SW 1271 (cell line): ENCODE measurements at places on chromosomes 3 and 15.

- no peak for DNase-seq
Observed at GRCh38 chr3:109025896-109026295, 72.2 kb upstream of the GUCA1C start.

DNA sequence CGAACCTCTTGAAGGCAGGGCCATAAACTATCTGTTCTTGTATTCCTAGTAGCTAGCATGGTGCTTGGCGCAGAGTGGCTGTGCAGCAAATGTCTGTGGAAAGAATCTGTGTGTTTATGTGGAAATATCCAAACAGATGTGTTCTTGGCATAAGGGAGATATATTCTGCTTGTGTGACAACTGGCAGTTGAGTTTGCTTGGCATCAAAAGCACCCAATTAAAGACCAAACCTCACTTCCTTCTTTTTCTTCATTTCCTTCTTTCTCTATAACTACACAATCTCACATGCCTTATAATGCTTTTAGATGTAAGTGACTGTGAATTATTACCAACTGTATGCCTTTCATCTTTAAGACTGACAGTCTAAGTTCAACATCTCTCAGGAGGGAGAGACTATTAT, 296.5 kb downstream of the SLC9A9 start:
- no peak for DNase-seq

DNA sequence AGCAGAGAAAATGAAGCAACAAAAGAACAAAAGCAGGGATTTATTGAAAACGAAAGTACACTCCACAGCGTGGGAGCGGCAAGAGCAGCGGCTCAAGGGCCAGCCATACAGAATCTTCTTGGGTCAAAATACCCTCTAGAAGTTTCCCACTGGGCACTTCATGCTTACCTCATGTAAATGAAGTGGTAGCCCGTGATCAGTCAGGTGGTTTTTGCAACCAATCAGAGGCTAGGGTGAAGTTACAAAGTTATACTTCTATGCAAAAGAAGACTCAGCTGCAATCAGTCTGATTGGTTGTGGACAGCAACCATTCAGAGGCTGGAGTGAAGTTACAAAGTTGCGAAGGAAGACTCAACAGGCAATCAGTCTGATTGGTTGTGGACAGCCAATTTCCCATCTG, 37.8 kb upstream of the TRH start:
- DNase-seq, result peak; percentile 22

- DNase-seq, result no peak
Observed at GRCh38 chr3:50588759-50589433, 19.6 kb downstream of the HEMK1 start.

GRCh38 chr3:71726146-71726545, 944 bp upstream of the EIF4E3 start:
- DNase-seq, result no peak

- no peak for DNase-seq
Observed at GRCh38 chr15:82174471-82175235, 87.9 kb downstream of the EFL1 start.

GRCh38 chr3:150763841-150764483, 993 bp upstream of the SIAH2 start:
- DNase-seq, result peak; percentile 82

GRCh38 chr3:137669519-137670060, 94.5 kb upstream of the SOX14 start:
- no peak for DNase-seq

DNA sequence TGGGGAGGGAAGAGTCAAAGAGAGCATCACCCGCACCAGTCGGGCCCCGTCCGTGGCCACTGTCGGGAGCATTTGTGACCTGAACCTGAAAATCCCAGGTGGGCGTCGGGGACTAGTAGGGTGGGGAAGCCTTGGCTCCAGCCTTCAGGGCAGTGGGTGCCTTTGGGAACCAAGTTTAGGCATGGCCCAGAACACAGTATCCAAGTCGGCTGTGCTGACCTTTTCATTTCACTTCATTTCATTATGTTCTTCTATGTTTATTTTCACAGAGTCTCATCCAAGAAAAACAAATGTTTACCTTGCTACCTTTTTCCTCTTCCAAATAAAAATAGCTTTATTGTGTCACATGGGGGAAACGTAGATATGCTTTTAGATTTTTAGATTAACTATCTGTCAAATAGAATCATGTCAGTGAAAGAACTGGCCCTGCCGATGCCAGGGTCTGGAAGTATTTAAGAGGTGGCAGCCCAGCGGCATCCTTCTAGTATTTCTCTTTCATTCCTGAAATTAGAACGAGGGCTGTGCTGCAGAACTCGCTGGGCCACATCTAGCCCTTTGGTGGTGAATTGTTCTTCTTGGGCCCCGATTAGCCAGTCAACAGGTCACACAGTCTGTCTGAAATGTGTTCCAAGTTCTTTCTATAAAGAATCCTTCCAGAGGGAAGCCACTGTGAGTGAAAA, 60.5 kb downstream of the DNASE1L3 start:
- DNase-seq, result no peak

- no peak for DNase-seq
Observed at GRCh38 chr3:43284171-43284570, 2.2 kb upstream of the SNRK start.

GRCh38 chr15:55796321-55796965, 53.5 kb upstream of the PRTG start:
- DNase-seq, result no peak

DNA sequence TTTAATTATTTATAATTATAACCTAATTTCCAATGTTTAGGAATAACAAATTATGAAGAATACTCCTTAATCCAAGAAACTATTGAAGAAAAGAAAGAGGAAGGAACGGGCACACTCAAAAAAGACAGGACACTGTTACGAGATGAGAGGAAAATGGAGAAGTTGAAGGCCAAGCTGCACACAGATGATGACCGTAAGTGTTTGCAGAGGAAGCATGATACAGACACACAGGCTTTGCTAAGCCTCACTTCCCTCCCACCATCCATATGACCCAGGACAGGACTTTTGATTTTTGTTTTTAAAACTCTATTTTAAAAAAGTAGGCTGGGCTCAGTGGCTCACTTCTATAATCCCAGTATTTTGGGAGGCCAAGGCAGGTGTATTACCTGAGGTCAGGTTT, 389.4 kb upstream of the TPM1 start:
- DNase-seq, result no peak

GRCh38 chr15:38547255-38547997, 17.2 kb downstream of the RASGRP1 start:
- no peak for DNase-seq

DNA sequence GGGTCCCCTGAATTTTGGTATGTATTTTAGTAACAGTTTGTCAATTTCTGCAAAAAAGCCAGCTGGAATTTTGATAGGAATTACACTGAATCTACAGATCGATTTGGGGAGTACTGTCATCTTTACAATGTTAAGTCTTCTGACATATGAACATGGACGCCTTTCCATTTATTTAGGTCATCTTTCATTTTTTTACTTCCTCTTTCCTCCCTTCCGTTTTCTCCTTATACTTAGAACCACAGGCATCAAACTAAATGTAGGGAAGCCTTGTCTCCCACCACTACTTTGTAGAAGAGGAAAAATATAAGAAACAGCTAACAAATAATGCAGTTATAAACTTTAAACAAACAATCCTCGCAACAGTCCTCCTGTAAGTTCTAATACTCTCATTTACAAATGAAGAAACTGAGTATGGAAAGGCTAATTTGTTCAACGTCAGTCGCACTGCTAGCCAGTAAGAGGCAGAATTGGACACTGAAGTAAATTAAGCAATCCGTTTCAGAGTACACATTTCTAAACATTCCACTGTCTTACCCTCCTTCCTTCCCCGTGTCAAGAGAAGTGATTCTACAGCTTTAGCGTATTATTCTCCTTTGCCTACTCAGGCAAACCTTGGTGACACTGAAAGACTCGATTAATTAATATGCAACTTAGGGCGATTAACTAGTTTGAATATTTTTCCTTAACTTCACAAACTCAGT, 25.6 kb downstream of the RHOA start:
- DNase-seq, result no peak

GRCh38 chr15:91572110-91572509, 281.4 kb upstream of the SLCO3A1 start:
- no peak for DNase-seq

DNA sequence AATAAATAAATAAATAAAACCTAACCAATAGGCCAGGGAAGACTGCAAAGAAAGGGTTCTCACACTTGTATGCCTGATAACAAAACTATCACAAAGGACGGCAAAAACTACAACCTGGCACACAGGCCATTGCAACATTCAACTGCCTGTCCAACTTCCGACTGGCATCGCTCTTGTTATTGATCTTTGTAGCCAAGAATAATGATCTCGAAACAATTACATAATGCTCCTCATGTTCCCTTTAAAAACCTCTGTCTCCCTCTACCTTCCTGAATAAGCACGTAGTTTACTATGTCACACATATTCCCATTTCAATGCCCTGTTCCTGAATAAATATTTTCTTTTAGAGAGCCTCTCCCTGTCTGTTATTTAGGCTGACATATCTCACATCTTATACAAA, 74.3 kb downstream of the B3GNT5 start:
- no peak for DNase-seq

DNA sequence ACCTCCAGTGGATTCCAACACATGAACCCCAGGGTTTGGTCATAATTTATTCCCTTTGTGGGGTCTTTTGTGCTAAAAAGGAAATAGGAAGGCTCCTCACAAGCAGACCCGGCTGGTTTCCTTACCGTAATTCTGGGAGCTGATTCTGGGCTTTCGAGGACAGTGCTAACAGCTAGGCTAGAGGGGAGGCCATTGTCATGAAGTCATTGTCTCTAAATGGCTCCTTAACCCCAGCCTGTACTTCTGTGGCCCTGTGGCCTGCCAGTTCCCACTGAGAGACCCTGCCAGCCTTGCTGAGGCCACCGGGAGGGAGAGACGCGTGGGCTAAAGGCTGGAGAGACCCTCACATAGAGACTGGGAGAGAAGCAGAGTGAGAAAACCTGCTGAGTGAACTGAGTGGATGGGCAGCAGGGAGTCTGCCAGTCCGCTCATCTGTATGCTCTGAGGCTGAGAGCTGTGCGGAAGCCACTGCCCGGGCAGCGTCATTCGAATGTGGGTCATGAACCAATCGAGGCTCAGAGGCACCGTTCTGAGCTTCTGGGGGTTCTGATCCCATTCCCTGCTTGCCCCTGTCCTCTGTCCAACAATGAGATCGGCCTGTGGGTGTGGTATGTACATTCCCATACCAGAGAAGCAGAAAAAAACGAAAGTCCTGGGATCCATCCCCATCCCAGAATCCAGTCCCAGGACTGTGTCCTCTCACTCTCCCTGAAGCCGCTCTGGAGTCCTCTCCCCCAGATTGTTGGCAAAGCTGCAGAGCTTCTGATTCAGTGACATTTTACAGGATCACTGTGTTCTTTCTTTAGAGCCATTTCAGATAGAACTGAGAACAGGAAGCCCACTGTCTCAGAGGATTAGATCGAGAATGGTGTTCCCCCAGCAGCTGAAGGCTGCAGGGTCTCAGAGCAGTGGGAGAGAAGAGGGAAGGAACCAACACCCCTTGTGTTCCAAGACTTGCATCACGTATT, 21.3 kb upstream of the DGKG start:
- DNase-seq, result no peak

DNA sequence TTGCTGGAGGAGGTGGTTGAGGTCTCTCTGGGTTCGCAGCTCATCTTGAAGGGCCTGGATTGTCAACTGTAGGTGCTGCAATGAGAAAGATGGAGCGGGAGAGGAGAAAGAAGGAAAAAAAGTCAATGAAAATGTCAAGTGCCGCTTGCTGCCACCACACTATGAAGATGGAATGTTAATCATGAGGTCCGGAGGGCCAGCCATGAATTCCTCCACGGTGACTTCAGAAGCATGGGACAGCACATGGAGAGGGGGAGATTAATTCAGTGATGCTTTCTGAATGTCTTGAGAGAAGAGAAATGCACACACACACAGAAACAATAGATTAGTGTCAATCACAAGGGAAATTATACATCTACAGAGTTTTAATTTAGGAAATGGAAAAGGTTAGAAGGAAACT, 171.9 kb downstream of the ERC2 start:
- no peak for DNase-seq

DNA sequence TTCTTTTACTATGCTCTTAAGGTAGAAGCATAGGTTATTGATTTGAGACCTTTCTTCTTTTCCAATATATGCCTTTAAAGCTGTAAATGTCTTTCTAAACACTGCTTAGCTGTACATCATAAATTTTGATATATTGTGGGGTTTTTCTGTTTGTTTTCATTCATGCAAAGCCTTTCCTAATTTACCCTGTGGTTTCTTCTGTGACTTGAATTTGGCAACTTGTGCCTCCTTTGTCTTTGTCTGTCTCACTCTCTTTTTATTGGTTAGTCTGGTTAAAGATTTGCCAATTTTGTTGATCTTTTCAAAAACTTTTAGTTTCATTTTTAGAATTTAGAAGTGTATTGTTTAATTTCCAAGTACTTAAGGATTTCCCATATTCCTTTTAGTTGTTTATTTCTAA, 343.1 kb downstream of the OXSM start:
- DNase-seq, result no peak

- no peak for DNase-seq
Observed at GRCh38 chr3:28018925-28019718, 222.3 kb upstream of the CMC1 start.

DNA sequence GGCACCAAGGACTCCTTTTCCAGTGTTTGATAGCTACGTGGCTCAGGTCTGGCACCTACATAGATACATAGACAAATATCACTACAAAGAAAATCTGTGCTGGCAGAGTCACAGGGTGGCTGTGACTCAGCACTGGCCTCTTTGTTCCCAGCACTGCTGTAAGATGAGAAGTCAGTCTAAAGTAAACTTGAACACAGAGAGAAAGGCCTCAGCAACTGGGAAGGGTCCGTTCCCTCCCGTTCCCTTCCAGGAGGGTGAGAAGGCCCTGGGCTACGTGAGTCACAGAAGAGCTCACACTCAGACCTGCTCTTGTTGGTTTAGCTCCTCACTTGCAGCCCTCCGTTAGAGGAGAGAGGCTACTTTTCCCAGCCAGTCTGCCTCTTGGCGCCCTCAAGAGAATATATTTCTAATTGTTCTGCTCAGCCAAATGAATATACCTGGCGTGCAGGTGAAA, 23.1 kb downstream of the ANXA2 start:
- peak; percentile 96 for DNase-seq

GRCh38 chr3:122057671-122058070, 2.5 kb downstream of the CD86 start:
- DNase-seq, result no peak

DNA sequence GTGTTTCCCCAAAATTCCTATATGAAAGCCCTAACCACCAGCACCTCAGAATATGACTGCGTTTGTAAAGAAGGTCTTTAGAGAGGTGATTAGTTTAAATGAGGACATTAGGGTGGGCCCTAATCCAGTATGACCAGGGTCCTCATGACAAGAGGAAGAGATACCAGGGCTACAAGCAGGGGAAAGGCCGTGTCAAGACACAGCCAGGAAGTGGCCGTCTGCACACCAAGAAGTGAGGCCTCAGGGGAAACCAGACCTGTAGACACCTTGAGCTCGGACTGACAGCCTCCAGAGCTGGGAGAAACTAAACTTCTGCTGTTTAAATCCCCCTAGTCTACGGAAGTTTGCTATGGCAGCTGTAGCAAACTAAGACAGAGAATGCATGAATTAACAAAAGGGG, 14.2 kb downstream of the KIF7 start:
- no peak for DNase-seq

- DNase-seq, result no peak
Observed at GRCh38 chr3:127384717-127385539, 97.1 kb upstream of the PRR20G start.
